ENCODE measurements at places on chromosomes 7 and 10. TPM values are rescaled to one million over a fixed set of nuclear protein-coding genes. Genes with fewer than 3 reads are reported as not detected.

HHEX gene
- 13.1 TPM for total RNA-seq

ANKRD22 gene
- 0.30 TPM for total RNA-seq

SPDYE1 gene
- not detected for total RNA-seq

CISD1 gene
- 66.8 TPM for total RNA-seq

PNLIPRP1 gene
- not detected for total RNA-seq

PIP gene
- total RNA-seq: 0.71 TPM

DLX5 gene
- not detected for total RNA-seq

STOX1 gene
- 1.1 TPM for total RNA-seq

SORCS1 gene
- not detected for total RNA-seq

FAM25A gene
- not detected for total RNA-seq

ARHGEF5 gene
- 1.6 TPM for total RNA-seq
